ENCODE measurements at places on chromosomes 11 and 22. TPM values are rescaled to one million over a fixed set of nuclear protein-coding genes. Genes with fewer than 3 reads are reported as not detected.

The ACTN3 gene
- total RNA-seq = not detected

- DNase-seq = peak; percentile 45
Observed at GRCh38 chr11:58286249-58286648, 18.2 kb upstream of the OR10W1 start.

The CCDC116 gene
- total RNA-seq = 0.25 TPM

- peak; percentile 79 for DNase-seq
Observed at GRCh38 chr11:3155691-3156258, 9.3 kb downstream of the OSBPL5 start.

GRCh38 chr11:89437317-89437716, 53.9 kb downstream of the NOX4 start:
- DNase-seq = no peak

The TTC9C gene
- total RNA-seq = 20.3 TPM

The MAJIN gene
- not detected for total RNA-seq

The C1QTNF5 gene
- 90.8 TPM for total RNA-seq

- peak; percentile 7 for DNase-seq
Observed at GRCh38 chr11:26891501-26891900, 102.4 kb upstream of the FIBIN start.

DNA sequence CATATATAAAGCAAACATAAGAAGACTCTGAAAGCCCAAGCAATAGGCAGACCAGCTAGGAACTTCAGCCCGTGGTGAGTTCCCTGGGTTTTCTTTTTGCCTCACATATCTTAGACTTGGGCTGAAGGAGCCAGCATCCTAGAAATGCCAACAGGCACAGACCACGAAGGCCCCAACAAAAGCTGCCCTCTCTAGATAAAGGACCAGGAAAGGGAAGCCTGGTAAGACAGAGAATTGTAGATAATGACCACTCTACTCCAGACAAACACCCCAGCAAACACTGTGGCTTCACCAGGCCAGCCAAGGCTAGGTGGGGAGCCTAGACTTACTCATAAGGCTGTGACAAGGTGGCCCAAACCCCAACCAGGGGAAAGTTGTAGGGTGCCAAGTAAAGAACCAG, 11.2 kb downstream of the GAL start:
- no peak for DNase-seq

DNA sequence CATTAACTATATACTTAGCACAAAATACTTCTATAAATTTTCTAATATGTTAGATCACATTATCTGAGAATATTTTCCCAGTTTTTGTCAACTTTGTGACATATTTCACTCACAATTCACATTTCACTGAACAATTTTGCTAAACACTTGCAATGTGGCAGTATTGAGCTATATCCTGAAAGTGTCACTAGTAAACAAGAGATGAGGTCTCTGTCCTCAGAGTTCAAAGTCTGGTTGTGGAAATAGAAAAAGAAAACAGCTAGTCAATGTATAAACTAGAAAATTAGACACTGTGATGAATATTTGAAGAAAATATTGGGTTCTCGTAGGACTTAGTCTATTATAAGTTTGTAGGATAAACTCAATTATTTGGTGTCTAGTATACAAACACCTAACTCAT, 87.4 kb upstream of the CHORDC1 start:
- DNase-seq = no peak

DNA sequence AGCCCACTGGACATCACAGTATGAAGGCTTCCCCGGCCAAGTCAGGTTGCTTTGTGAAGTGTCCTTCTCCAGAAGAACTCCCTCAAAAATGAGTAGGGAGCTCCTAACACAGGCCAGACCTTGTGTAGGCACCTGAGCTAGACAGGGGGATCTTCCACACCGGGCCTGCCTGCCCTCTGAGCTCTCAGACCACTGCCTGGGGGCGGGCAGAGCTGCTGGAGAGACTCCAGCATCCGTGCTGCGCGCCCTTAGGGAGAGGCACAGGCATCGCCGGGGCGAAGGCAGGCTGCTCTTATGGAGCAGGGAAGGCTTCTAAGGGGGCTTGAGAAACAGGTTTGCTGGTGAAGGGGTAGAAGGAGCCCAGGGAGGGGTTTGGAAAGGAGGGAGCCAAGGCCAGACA, 4.4 kb downstream of the KCNJ5 start:
- no peak for DNase-seq

The FGF19 gene
- not detected for total RNA-seq

DNA sequence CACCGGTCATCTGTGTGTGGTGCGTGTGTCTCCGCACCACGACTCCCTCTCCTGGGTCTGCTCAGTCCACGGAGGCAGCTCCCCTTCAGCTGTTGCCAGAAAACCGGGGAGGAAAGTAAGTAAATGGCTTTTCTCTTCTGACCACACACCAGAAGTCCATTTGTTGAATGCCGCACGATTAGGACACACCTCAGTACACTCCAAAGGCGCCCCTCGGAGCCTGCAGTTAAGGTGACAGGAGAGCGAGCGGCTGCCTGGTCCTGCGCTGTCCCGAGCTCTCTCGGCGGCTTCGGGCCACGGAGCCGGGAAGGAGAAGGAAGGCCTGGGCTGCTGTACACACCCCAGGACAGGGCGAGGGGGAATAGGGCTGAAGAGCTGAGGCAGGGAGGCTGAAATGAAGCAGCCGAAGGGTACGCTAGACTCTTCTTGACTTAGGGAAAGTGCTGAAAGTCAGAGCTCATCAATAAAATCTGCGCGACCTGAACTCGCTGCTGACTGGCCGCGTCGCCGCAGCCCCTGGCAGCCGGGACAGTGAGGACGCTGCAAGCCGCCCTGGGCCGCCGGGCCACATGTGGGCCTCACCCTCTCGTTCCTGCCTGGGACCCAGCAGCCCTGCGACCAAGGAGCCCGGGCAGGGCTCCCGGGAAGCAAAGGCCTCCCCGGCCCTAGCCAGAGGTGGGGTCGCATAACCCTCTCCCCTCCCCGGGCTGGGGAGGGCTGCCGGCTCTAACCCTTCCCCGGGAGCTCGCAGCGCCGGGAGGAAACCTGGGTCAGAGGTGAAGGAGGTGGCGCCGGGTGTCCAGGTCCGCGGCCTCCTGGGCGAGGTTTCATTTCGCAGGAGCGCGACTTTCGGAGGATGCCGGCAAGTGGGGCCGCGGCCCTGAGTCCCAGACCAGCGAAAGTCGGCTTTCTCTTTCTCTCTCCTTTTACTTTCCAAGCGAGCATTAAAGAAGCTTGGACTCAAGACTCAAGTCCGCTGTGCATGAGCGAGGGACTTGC, 1.6 kb upstream of the PAX6 start:
- no peak for DNase-seq

DNA sequence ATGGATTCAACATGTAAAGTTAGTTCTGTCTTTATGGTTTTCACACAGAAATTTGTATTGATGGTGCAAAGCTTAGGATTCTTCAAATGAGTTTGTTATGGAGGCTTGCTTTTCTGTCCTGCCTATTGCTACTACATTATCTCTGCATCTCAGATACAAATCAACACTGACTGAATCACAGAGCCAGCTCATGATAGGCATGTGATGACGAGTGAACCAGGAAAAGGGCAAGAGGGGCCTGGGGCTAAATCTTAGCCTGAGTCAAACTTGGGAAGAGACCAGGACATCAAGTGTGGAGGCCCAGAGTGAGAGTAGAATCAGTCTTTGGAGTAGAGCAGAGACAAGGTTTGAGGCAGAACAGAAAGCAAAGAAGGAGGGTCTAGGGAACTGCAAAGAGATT, 107.1 kb upstream of the CD44 start:
- DNase-seq = no peak

The KRTAP5-10 gene
- total RNA-seq = not detected

The OR52B4 gene
- not detected for total RNA-seq

DNA sequence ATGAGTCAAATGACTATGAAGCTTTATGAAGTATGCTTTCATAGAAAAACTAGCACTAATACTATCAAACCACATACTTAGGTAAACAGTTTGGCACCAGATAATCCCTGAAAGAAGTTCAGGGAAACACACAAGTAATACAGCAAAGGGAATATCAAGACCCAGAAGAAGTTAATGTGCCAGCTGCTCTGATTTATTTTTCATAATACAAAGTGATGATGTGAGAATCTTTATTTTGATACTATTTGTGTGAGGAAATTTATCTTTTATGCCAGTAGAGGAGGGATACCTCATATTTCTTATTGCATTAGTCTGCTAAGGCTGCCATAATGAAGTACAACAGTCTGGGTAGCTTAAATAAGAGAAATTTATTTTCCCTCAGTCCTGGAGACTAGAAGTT, 67.7 kb upstream of the ANO3 start:
- DNase-seq = no peak

The CCDC86 gene
- total RNA-seq = 12.0 TPM

- DNase-seq = no peak
Observed at GRCh38 chr22:20639343-20639742, 131.9 kb downstream of the MED15 start.

The SLC7A4 gene
- total RNA-seq = 0.09 TPM

The SPON1 gene
- total RNA-seq = 42.9 TPM

DNA sequence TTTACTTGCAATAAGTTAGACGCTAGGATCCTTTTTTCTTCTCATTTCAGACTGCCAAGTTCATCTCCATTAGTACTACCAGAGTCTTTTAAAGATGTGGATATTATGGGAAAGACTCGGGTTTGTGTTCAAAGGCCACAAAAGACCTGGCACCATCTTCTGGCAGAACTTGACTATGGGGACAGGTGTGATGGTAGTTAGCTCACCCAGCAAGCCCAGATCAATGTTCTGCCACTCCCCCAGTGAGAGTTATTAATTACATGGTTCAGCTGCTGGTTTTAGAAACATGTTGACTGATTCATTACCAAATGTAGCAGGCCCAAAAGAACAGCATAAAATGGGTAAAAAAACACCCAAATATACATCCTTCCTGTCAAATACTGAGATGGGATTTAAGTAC, 333.5 kb upstream of the PITPNB start:
- DNase-seq = no peak

The ACR gene
- total RNA-seq = not detected

DNA sequence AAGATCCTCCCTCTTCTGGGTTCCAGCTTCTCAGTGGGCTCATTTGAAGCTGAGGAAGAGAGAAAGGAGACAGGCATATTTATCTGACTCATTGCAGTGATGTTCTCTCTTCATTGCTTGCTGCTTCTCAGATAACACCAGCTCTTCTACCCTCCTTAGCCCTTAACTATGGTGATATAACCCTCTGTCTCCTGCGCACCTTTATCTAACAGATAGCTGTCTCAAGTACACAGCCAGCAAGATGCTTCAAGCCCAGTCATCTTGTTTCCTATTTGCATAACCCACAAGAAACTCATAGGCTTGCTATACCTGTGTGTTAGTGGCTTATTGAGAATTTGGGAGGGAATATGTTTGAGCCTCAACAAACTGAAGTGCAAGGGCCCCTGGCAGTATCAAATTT, 12.6 kb downstream of the PRSS23 start:
- DNase-seq = no peak

GRCh38 chr11:97361812-97362378, 972.1 kb downstream of the JRKL start:
- peak; percentile 1 for DNase-seq

The HEPN1 gene
- total RNA-seq = not detected

GRCh38 chr11:33068611-33069340, 29.4 kb downstream of the TCP11L1 start:
- DNase-seq = no peak

GRCh38 chr11:133726542-133726941, 118.8 kb downstream of the SPATA19 start:
- no peak for DNase-seq

- DNase-seq = no peak
Observed at GRCh38 chr11:67344264-67344663, 9.1 kb downstream of the POLD4 start.

GRCh38 chr22:30234786-30235470, 11.6 kb downstream of the LIF start:
- peak; percentile 46 for DNase-seq

The CD81 gene
- 327 TPM for total RNA-seq

- DNase-seq = no peak
Observed at GRCh38 chr11:30344085-30344484, 21.2 kb downstream of the ARL14EP start.

DNA sequence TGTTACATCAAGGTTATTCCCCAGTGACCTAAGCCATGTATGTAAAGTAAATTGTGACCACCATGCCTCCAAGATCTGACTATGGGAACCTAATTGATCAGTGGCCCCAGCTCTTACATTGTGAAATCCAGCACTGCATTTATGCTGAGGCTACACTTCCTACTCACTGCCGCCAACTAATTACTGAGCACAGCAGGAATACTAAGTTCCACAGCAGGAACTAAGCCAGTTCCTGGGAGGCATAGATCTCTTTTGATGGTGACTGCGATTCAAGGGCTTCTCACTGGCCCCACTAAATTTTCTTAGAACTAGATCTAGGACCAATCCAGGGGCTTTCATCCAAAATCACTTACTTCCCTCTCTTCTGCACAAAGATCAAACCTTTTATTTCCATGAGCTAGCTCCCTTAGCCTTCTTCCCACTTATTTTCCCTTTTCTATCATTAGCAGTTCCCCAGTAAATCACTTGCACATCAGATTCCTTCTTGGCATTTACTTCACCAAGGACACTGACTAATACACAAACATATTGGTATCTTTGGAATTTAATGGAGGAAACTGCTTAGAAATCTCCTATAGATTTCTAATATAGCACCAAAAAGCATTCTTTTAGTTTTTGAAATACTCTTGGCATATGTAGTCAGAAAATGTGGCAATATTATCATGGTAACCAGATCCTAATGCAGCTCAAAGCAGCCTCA, 46.0 kb downstream of the CNTN5 start:
- DNase-seq = no peak

The YPEL1 gene
- 1.3 TPM for total RNA-seq

The KRTAP5-8 gene
- not detected for total RNA-seq

DNA sequence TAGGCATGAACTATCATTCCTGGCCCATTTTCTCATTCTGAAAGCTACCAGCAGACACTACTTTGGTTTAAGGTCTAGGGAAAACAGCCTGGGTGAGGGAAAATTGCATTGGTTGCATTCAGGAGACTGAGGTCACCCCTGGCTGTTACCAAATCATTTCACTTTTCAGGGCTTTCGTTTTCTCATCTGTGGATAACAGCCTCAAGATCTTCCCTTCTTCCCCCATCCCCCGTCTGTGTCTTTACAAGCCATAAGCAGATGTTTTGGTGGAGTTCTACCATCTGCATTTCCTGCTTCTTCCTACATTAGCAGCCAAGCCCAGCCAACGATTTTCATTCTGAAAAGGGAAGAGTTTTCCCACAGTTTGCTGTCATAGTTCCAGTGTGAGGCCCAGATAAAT, 130.4 kb downstream of the HIPK3 start:
- DNase-seq = no peak

- no peak for DNase-seq
Observed at GRCh38 chr11:75523811-75524664, 1.7 kb downstream of the GDPD5 start.

Measured in fibroblast of the aortic adventitia (primary cell).